ENCODE measurements at places on chromosomes 6 and 20. TPM values are rescaled to one million over a fixed set of nuclear protein-coding genes. Genes with fewer than 3 reads are reported as not detected.

Gene BHLHE23
- not detected for polyA plus RNA-seq

Gene EPHA7
- polyA plus RNA-seq, result 17.4 TPM

Gene GOPC
- 63.1 TPM for polyA plus RNA-seq

Gene BNIP5
- polyA plus RNA-seq, result not detected

Gene MAS1L
- not detected for polyA plus RNA-seq

Gene CST4
- polyA plus RNA-seq, result not detected
